Caudate nucleus (tissue), 63 donors: ENCODE measurements at places on chromosomes 4 and X.

GRCh38 chr4:141132072-141132708 lies 1.1 kb downstream of the RNF150 start:
- DNase-seq, result no peak

- no peak for DNase-seq
Measured at GRCh38 chrX:17292111-17292527, 82.9 kb upstream of the NHS start.

GRCh38 chr4:127249066-127249766 lies 383.5 kb upstream of the INTU start:
- DNase-seq, result no peak

DNA sequence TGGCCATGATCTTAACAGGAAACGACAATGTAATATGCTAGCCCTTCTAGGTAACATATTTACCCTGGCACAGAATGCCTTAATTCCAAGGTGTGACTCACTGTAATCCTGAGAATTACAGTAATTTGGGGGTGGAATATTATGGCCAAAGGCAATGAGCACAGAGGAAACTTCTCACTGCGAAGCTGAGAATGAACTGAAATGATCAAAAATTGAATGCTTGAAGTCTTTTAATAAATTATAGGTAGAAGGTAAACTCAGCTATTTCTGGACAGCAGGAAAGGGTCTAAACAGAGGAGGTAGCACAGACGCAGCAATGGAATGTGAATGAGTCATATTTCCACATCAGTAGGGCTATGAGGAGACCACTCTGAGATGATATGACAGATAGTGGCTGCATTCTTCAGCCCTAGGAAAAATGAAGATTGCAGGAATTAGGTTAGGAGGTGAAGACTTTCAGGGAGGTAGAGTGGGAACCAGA lies 312.6 kb downstream of the PACRGL start:
- DNase-seq, result no peak

DNA sequence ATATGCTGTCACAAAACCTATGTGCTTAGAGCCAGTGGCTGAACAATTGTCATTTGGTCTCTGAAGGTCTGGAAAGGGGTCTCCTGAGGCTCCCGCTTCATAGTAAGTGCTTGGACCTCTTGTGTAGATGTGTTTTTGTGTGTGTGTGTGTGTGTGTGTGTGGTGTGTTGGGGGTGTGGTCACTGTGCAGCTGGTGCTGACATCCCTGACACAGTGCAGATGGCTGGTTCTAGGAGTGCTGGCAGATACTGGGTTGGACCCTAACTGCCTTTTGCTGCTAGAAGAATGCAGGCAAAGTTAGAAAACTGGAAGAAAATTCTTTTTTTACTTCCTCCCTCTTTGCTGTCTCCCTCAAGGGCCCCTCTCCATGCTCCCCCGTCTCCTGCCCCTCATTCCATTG lies 1872.6 kb downstream of the ARAP2 start:
- no peak for DNase-seq

GRCh38 chr4:187235456-187236170 lies 512.0 kb upstream of the FAT1 start:
- peak; percentile 2 for DNase-seq

DNA sequence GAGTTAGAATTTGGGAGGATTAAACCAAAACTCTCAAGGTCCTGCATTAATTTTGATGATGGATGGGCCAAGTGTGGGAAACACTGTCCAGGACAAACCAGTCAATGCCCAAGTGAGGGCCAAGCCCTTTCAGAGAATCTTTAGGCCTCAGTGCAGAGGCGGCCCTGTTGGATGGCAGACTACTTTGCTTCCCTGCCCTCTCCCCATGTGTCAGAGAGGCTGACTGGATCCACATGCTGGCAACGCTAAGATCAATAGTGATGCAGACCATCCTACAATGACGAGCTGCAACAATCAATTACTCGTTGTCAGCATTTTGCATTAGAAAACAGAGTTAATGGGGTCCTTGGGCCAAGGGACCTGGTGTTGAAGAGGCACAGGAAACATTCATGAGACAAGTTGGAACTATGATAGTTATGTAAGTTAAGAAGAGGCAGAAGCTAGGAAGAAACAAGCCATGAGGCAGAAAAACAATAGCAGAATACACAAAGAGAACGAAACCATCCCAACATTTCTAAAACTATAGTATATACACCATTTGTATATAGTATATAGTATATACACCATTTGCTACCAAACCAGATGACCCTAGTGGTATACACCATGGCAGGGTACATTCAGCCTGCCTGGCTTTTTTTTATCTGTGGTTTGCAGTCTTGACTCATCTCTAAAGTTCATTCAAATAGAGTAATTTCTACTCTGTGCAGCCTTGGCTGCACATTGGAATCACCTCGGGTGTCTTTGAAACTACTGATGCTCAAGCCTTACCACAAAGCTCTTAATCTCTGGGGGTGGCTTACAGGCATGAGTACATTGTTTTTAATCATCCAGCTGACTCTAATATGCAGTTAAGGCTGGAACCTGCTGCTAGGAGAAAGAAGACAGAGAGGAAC lies 147.7 kb upstream of the GYPA start:
- DNase-seq, result no peak

DNA sequence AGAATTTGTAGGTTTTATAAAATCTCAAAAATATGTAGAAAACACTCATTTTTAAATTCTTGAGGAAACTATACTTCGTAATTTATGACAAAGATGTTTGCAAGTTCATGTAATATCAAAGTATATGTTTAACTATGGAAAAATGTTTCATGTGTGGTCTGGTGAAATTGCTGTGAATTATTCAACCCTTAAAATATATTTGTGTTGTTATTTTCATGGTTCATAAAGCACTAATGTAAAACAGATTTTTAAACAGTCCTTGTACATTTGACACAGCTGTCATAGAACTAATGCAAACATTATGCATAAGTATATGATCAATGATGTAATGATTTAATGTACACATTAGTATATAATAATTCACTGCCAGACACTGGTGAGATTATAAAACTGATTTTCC lies 83.1 kb upstream of the ARSJ start:
- DNase-seq, result no peak

GRCh38 chr4:155666344-155667221 lies at the start of gene GUCY1A1:
GUCY1A1 (plus strand) TSS chr4:155666848; CDS start chr4:155696868, 30,020 bp downstream.
- no peak for DNase-seq

GRCh38 chr4:41696131-41696530 lies 52.4 kb downstream of the PHOX2B start:
- no peak for DNase-seq

GRCh38 chr4:123986268-123986798 lies 589.7 kb downstream of the SPRY1 start:
- DNase-seq, result no peak

GRCh38 chr4:66930206-66930605 lies 615.1 kb downstream of the CENPC start:
- no peak for DNase-seq

- DNase-seq, result no peak
Measured at GRCh38 chrX:129682979-129683378, 28.2 kb upstream of the APLN start.

- DNase-seq, result no peak
Measured at GRCh38 chrX:100995469-100995868, 26.0 kb downstream of the ARL13A start.

- no peak for DNase-seq
Measured at GRCh38 chrX:68824565-68825125, 4.2 kb upstream of the EFNB1 start.

DNA sequence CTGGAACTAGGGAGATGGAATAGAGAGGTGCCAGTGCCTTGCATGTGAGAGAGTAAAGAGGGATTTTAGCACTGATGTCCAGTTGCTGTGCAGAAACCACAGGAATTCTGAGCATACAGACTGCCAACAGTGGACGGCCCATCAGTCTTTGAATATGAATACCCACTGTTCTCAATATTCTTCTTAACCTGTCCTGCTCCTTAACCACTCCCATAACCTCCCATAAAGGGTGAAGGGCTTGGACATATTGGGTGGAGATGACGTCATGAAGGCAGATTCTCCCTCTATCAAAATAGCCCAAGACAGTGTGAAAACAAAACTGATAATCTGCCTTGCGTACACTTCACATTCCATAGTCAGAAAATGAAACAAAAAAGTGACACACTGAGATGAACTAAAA lies 1313.7 kb upstream of the PABPC4L start:
- no peak for DNase-seq

DNA sequence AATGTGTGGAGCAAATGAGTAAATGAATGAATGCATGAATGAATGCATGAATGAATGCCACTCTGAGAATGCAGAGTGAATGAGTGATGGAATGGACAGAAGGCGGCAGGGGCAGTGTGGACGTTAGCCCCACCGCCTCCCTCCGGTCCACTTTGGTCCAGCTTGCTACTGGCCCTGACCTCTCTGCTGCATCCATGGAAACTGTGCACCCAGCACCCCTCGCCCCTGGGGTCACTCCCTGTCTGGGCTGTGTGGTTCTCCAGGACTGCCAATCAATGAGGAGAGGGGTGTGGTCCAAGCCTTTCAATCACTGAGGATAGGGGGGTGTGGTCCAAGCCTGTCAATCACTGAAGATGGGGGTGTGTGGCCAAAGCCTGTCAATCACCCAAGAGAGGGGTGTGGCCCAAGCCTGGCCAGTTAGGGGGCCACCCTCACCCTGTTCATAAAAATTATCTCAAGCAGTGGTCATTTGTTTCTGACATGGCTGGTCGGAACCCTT lies 39.2 kb upstream of the ASMTL start:
- no peak for DNase-seq

GRCh38 chr4:37812713-37813112 lies 13.8 kb upstream of the PGM2 start:
- no peak for DNase-seq

GRCh38 chr4:100823066-100823992 lies 305.5 kb upstream of the EMCN start:
- DNase-seq, result no peak

DNA sequence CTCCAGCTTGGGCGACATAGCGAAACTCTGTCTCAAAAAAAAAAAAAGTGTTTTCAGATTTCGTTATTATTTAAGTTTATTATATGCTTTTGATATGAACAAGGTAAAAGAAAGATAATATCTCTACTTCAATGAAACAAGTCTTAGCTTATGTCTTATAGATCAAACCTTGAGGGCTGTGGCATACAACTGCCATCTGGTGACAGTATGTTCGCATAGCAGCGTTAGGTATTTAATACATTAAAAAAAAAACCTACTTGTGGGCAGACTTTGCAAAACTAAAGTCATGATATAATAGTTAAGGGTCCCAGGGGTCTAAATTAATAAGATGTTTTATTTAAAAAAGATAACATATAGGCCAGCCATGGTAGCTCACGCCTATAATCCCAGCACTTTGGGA lies 161.2 kb upstream of the AMOT start:
- no peak for DNase-seq

DNA sequence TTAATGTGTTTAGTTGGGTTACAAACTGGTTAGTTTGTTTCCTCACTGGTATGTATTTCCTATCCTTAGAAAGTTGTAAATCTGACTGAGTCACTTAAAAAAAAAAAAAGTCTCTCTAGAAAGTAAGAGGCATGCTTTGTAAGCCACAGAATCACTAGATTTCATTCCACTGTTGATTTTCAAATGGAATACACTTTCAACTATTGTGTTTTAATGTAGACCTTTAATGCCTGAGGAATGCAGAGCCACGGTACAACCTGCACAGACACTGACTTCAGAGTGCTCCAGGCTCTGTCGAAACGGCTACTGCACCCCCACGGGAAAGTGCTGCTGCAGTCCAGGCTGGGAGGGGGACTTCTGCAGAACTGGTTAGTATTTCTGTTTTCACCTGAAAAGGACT lies 88.6 kb downstream of the HHIP start:
- no peak for DNase-seq

DNA sequence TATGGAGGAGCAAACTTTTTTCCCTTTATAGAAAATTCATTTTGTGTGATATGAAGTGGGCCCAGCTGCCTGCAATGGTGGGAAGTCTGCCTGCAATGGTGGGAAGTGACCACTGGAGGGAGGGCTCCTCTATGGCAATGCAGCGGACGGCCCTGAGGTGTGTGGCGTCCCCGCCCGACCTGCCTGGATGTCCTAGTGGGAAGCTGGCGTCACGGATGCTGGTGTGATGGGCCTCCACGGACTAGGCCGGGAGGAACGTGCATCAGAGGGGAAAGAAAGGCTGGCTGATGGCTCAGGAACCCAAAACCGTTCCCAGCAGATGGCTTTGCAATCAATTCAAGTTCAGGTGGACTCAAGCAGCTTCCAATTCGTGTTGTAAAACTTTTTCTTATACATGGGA lies 177.9 kb downstream of the AFAP1 start:
- no peak for DNase-seq
